NCI-H1417 (cell line): ENCODE measurements at places on chromosomes 2 and 18.

- peak; percentile 67 for DNase-seq
Measured at GRCh38 chr2:104033399-104033798, 820.5 kb upstream of the POU3F3 start.

- DNase-seq, result no peak
Measured at GRCh38 chr2:80028584-80028983, 276.0 kb downstream of the LRRTM1 start.

- no peak for DNase-seq
Measured at GRCh38 chr2:121475811-121476571, 54.7 kb upstream of the RNU4ATAC start.

- no peak for DNase-seq
Measured at GRCh38 chr18:46002934-46003333, 35.8 kb upstream of the EPG5 start.

GRCh38 chr2:74772046-74772445 lies 61.9 kb upstream of the HK2 start:
- no peak for DNase-seq

- no peak for DNase-seq
Measured at GRCh38 chr2:191933307-191934105, 86.6 kb upstream of the CAVIN2 start.

DNA sequence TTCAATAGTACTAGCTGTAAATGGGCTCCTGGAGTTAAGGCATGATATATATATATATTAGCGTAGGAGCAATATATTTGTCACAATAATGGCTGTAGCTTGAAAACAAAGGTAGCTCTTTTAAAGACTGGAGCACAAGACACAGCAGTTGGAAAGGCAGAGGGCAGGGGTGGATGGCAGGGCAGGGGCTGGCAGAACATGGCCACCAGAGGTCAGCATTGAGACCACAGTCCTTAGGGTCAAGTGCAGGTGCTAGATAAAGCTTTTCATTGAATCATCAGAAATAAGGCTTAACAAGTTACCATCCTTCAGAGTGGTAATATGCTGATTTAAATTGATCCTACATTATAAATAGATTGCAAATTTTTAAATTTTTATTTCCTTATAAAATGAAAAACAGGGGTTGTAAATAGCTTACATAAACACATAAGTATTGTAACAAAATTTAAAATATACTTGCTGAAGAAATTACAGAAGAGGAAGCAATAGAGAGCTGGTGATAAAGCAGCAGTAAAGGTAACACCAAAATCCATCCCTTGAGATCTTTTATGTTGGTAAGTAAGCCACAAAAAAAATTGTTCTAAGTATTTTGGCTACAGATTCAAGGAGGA lies 161.2 kb upstream of the PIEZO2 start:
- no peak for DNase-seq

- DNase-seq, result no peak
Measured at GRCh38 chr2:144261966-144262365, 258.0 kb downstream of the ZEB2 start.

DNA sequence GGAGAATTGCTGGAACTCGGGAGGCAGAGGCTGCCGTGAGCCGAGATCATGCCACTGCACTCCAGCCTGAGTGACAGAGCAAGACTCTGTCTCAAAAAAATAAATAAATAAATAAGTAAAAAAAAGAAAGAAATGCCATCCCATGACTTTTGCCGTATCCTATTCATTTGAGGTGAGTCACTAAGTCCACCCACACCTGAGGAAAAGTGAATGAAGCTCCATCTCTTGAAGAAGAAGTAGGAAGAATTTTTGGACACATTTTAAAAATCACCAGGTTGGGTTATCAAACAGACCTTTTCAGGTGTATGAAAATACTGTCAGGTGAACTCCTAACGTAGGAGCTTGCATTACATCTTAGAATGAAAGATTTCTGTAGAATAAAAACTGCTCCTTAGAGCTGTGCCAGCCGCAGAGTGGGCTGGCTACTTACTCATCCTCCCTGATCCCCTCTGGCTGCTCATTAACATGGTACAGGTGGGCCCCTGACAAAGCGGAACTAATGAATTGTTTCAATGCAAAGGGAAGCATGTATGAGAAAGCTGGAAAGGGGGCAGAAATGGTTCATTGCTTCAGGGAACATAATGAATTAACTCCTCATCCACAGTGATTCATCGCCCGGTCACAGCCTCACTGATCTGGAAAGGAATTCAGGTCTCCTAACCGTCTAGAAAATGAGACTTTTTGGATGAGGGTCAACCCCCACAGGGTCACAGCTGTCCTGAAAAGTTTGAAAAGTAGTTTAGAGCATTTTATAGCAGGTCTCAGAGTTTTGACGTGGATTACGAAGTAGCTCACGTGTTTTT lies 191.4 kb downstream of the SPP2 start:
- DNase-seq, result no peak

GRCh38 chr2:239055756-239056493 lies 208.0 kb downstream of the TWIST2 start:
- DNase-seq, result no peak

DNA sequence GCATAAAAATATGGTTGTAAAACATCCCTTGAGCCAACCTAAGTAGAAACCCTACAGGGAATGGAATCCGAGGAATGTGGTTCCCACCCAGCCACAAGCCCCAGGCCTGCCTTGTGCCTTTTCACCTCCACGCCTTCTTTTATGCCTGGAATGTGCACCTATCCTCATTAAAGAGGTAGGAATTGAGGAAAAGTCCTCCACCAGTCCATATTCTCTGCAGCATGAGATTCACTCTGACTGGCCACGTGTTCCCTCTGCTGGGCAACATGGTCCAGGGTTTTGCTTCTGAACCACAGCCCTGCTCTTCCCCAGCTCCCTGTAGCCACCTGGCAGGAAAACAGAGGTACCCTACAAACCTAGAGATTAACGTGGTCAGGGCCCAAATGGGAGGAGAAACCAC lies 787.9 kb upstream of the RAB6C start:
- DNase-seq, result no peak

DNA sequence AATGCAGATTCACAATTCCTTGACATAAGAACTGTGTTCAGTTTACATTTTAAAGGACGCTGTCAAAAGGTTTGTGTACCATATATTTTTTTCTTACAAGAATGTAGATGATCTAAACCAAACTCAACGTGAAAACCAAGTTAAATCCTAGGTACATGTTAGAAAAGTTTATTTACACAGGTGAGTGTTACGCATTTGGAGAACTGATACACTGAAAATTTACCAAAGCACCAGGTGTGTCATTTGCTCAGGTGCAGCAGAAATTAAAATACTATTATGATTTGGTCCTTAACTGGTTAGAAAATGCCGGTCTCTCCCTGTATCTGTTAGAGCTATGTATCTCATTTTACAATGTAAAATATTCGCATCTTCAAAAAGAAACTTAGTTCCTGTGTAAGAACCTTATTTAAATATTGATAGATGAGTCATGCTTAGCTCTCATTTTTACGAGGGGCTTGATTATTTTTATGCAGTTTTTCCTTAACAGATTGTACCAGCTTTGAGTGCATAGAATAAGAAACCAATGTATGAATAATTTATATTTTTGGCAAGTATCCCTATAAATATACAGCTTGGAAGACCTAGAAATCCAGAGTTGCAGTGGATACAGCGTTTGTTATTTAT lies 25.1 kb downstream of the MFF start:
- no peak for DNase-seq

DNA sequence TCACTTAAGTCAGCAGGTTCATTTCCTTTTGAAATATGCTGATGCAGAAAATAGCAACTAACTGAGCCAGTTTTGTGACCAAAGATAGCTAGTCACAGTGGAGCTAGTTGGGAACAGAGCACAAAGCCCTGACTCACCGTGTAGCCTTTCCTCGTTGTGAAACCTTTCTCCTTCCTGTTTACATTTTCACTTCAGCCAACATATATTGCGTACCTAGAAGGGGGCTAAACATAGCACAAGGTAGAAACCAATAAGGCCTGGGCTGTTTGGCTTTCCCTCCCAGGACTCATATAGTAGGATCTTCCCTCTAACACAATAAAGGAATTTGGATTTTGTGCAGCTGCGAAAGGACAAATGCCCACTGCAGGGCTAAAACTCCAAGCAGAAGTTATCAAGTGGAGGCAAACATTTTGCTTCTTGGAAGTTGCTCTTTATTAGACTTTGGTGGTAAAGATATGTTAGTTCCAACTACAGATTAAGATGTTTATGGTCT lies 24.5 kb upstream of the LPIN2 start:
- DNase-seq, result peak; percentile 8

DNA sequence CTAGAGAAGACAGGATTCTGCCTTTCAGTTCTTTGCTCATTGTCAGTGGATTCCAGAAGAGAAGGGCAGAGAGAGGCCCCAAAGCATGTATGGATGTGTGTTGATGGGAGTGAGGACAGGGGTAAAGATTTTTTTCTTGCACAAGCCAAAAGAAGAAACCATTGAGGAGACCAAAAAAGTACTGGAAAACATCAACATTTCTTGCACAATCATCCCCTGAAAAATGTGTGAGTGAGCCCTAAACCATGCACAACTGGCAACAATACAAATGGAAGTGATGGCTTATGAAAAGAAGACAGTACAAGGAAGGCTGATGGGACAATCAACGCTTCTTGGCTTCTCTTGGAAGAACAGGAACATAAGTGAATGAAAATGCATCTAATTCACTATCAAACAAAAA lies 5.6 kb upstream of the SMAD7 start:
- DNase-seq, result no peak

GRCh38 chr18:49862656-49863385 lies 49.5 kb upstream of the ACAA2 start:
- DNase-seq, result no peak

- DNase-seq, result no peak
Measured at GRCh38 chr18:79450289-79451080, 54.8 kb downstream of the NFATC1 start.

- no peak for DNase-seq
Measured at GRCh38 chr2:48461721-48462120, 68.2 kb upstream of the STON1 start.

DNA sequence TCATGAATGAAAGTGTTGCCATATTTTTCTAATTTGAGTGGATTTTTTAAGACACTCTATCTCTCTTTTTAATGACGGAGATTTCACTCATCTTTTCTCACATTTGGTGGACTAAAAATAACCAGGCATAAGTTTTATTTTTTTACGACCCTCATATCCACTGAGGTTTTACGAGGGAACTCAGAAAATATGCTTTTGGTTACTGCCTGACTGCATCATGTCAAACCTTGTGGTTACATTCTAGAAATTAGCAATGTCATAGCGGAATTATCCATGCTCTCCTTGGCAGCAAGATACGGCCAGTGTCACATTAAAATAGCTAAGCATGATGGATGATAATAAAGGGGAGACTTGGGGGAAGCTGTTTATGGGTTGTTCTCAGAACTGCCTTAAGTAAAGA lies 428.6 kb upstream of the FSHR start:
- DNase-seq, result no peak

DNA sequence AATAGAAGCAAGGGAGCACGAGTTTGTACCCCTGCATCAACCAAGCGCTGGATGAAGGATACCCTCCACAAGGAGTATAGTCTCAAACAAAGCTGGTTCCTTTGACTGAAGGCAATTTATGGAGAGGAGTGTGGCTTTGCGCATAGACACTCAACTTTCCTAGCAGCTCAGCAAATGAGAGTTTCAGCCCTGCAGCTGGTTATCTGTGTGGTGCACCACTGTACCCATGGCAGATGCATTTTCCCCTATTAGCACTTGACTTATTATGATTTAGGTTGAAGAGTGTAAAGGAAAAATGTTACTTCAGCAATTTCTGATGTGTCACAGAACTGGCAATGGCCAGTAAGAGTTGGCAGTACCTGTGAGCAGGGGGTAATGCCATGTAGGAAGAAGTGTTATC lies 440.1 kb upstream of the LINC00305 start:
- DNase-seq, result no peak

DNA sequence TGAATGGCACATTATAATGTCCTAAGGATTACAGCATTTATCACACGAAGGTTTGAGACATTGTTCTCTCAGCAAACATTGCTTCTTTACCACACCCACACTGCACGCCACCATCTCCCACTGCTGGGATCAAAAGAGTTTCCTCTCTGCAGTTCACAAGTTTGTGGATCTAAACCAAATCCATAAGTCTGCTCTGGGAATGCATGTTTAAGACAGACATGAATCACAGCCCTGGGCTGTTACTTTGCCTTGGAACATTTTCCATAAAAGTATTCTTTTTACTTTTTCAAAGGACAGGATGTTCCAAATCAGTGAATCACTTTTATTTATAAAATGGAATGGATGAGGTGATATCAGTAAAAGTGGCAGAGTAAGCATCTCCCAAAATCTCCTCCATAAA lies 36.1 kb downstream of the STPG4 start:
- no peak for DNase-seq

DNA sequence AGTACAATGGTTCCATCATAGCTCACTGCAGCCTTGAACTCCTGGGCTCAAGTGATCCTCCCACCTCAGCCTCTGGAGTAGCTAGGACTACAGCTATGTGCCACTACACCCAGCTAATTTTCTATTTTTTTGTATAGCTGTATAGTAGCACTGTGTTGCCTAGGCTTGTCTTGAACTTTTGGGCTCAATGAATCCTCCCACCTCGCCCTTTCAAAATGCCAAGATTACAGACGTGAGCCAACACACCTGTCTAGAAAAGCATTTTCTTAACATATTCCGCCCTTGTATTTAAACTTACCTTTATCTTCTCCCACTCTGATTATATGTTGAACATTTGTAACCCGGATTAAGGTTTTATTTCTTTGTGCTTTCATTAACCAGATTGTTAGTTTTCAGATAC lies 750.7 kb upstream of the GCFC2 start:
- DNase-seq, result no peak

DNA sequence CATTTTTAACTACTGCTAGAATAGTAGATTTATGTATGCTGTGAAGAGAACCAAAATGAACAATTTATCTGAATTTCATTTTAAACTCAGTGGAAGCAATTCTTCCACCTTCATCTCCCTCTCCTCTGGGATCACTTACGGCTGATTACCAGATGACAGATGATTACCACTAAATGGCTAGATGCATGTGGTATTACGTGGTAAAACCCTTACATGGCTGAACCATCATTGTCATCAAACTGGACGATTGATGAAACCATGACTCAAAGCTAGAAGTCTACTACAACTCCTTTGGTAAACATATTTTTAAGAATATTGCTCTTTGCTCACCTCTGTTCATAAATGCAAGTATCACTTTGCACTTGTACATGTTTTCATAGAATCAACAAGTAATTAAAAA lies 48.5 kb upstream of the DOCK10 start:
- DNase-seq, result no peak

- DNase-seq, result no peak
Measured at GRCh38 chr2:216142540-216142939, 33.4 kb downstream of the XRCC5 start.

GRCh38 chr2:109242654-109243331 lies 113.8 kb downstream of the SH3RF3 start:
- DNase-seq, result peak; percentile 16

DNA sequence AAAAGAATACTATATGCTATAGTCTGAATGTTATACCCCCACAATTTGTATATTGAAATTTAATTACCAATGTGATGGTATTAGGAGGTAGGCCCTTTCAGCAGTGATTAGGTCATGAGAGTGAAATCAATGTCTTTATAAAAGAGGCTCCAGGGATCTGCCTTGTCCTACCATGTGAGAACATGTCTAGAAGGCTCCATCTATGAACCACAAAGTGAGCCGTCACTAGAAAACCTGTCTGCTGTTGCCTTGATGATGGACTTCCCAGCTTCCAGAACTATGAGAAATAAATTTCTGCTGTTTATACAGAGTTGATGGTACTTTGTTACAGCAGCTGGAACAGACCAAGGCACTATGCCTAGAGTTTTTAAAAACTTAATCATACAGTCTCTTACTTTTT lies 46.3 kb upstream of the FAM124B start:
- DNase-seq, result no peak
